Spinal cord (tissue), 10 donors: ENCODE measurements at places on chromosomes 3 and 15.
A peak's percentile ranks its signal among the peaks of the same experiment; 100 is the strongest.

DNA sequence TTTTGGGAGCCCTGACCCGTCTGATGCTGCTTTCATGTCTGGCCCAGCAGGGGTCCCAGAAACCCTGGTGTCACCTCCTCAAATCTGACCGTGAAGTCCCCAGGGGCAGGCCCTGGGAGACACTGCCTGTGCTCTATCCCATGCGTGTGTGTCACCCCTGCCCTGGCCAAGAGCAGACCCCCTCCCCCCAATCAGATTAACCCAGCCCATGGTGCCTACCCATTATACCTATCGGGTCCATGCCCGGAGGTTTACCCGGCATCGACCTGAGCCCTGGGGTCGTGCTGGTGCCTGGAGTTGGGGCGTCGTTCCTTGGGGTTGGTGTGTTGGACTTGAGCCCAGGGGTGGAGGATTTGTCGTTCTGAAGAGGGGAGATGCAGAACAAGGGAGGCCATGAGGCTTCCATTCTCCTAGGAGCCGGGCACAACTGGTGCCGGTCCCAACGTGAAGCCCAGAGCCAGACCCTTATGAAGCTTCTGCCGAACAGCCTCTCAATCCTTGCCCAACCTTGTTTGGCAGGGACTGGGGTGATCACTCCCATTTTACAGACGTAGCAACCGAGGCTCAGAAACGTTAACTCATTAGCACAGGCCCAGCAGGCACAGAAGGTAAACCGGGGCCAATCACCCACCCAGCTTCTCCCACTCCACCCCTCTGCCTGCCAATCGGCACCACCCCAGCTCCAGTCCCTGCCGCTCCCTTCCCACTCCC lies 39.6 kb downstream of the TLE3 start:
- no peak overlapping the region for H3K4me3 ChIP-seq
- DNase-seq = no peak
- H3K27me3 ChIP-seq = no peaks in the 10 kb centered on the region
- H3K27ac ChIP-seq = no peak overlapping the region

DNA sequence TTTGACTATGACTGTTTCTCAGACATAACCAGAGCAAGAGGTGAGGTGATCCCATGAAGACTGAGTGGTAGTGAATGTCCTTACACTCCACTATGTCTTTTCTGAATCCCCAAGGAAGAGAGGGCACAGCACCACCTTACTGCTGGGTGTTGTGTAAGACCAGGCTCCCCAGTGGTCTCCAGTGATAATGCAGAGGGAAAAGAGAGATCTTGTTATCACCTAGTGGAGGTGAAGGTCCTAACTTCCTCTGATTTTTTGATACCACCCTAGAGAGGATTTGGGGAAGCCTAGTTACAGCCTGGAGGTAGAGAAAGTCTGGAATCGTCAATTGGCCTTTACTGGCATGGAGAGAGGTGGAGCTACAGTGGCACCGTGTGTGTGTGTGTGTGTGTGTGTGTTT lies 288.0 kb upstream of the BCHE start:
- H3K27ac ChIP-seq = no peak overlapping the region
- H3K4me3 ChIP-seq = no peak overlapping the region
- H3K4me1 ChIP-seq = no peaks in the 10 kb centered on the region
- no peaks in the 10 kb centered on the region for H3K27me3 ChIP-seq
- no peak for DNase-seq

GRCh38 chr3:194906229-194906629 lies 220.5 kb downstream of the FAM43A start:
- no peak overlapping the region for H3K4me3 ChIP-seq
- no peaks in the 10 kb centered on the region for H3K4me1 ChIP-seq
- no peaks in the 10 kb centered on the region for H3K36me3 ChIP-seq
- H3K27ac ChIP-seq = no peak overlapping the region
- no peak for DNase-seq
- no peaks in the 10 kb centered on the region for H3K27me3 ChIP-seq

- H3K4me3 ChIP-seq = no peak overlapping the region
- DNase-seq = no peak
- H3K27me3 ChIP-seq = no peaks in the 10 kb centered on the region
Observed at GRCh38 chr3:48945432-48945831, 26.8 kb downstream of the ARIH2 start.

DNA sequence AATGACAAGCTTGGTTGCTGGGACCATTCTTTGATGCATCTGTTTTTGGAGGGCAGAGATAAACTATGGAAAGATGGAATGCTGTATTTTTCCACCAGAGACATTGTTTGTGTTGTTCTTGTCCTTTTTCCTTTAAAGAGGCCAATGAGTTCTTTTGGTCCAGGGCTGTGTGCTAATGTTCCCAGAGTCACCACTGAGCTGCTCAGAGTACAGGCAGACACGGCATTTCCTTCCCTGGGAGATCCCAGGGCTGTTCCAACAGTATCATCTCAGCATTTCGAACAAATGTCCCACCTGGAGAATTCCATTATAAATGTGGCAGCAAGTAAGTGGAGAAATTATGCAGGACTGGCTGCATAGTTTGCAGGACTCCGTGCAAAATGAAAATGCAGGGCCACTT lies 190.6 kb downstream of the IL20RB start:
- H3K4me3 ChIP-seq = no peak overlapping the region
- no peaks in the 10 kb centered on the region for H3K4me1 ChIP-seq
- no peak for DNase-seq
- H3K27ac ChIP-seq = no peak overlapping the region

DNA sequence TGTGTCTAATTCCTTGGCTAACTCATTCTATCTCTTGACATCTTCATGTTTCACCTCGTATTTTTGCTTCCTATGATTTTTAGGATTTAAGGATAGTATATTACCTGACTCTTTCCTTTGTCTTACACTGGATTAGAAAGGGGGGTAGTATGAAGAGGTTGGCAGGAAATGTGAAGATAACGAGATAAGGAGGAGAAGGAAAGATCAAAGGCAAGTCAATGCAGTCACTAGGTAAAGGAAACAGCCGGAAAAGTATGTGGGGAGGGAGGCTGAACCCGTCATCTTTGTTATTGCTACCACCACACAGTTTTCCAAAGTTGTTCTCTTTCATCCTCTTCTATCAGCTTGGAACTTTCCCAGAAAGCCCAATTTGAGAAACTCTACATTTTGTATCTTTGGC lies 90.6 kb downstream of the SLC9A9 start:
- H3K4me1 ChIP-seq = no peaks in the 10 kb centered on the region
- no peak for DNase-seq

DNA sequence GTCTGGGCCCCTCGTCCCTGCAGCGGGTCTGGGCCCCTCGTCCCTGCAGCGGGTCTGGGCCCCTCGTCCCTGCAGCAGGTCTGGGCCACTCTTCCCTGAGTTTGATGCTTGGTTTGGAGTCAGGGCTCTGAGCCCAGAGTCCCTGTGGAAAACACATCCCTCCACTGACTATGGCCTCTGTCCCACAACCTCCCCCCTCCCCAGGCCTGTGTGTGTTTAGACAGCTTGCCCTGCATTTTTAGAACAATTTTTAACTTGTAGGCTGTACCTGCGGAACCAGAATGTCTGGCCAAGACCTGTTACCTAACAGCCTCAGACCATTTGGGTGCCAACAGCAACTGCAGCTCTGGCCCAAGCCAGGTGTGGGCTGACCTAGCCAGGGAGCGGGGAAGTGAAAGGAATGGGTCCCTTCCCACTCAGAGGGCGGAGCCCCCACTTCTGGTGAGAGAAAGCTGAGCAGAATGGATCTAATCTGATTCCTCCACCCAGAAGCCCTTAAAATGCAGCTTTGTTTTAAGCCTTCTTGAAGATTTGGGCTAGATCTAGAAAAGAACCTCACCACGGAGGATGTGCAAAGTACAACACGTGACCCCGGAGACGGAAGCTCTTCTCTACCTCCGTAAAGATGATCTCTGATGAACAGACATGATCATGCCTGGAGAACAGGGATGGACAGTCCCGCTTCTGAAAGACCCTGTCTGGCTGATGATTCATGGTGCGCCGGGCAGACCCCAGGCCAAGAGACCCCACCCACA lies 60.5 kb upstream of the TFRC start:
- H3K4me1 ChIP-seq = peaks cover 6% of the 10 kb centered on the region
- H3K4me3 ChIP-seq = no peak overlapping the region
- no peaks in the 10 kb centered on the region for H3K36me3 ChIP-seq
- no peak overlapping the region for H3K27ac ChIP-seq
- H3K27me3 ChIP-seq = no peaks in the 10 kb centered on the region

DNA sequence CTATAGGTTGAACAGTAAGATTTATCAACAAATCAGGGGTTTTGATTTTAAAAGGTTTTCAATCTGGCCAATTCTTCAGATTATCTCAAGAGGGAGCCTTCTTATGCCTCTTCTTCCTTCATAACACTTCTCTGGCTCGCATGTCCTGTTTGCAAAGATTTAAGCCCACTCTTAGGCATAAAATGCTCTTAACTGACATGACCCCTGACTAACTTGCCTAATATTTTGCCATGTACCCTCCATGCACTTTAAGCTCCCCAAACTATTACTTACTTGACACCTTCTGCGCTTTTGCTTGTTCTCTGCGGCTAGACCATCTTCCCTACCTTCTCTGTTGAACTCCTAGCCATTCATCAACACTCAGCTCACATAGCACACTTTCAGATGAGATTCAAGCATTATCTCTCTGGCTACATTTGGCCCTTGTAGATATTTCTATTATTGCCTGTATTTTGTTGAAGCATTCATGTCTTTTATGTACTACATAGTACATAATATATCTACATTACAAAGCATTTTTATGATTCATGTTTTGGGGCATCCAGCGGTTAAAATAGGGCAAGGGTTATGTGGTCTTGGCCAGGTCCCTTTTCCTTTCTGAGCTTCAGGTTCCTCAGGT lies 1.0 kb upstream of the ARIH1 start:
- no peaks in the 10 kb centered on the region for H3K27me3 ChIP-seq
- H3K27ac ChIP-seq = peak overlapping the region; percentile 100
- peak overlapping the region; percentile 86 for H3K4me3 ChIP-seq
- H3K4me1 ChIP-seq = peaks cover 16% of the 10 kb centered on the region
- H3K36me3 ChIP-seq = peaks cover 9% of the 10 kb centered on the region
- DNase-seq = peak; percentile 47

DNA sequence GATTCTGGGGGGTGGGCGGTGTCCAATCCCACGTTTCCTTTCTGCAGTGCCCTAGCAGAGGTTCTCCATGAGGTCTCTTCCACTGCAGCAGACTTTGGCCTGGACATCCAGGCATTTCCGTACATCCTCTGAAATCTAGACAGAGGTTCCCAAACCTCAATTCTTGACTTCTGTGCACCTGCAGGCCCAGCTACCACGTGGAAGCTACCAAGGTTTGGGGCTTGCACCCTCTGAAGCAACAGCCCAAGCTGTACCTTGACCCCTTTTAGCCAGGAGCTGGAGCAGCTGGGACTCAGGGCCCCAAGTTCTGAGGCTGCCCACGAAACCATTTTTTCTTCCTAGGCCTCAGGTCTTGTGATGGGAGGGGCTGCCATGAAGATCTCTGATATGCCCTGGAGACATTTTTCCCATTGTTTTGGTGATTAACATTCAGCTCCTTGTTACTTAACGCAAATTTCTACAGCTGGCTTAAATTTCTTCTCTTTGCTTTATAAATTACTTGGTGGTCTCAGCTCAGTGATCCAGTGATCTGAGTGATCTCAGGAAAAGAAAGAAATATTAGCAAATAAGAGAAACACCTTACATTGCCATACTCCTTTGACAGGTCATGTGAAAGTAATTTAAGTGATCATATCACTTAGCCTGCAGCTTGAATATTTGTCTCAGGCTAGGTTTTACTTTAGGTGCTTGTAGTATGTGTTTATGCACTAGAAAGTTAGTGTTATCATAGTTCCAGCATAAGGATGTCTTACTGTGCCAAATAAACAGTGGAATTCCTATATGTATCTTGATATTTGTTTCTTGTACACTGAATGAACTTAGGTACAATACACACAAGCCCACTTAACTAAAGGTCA lies 3.0 kb downstream of the SNAP23 start:
- DNase-seq = no peak
- no peak overlapping the region for H3K27ac ChIP-seq
- H3K36me3 ChIP-seq = peaks cover 4% of the 10 kb centered on the region
- H3K4me3 ChIP-seq = no peak overlapping the region
- H3K4me1 ChIP-seq = peaks cover 4% of the 10 kb centered on the region

DNA sequence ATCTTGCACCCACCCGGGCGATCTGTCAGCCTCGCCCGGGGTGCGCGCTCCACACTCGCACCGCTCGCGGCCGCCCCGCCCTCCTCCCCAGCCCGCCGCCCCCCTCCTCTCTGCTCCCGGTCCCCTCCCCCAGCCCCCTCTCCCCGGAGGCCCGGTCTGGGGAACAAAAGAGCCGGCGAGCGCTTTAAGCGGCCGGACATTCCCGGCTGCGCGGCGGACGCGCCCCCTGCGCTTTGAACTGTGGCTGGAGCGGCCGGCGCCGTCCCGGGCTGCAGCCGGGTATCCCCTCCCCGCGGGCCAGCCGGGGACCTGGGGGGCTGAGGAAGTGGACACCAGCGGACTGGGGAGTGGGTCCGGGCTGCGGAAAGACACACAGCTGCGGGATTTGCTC lies at the start of gene IGDCC3:
Gene IGDCC3, minus strand, starts transcription at position 27 of the 391 bp plus-strand sequence. CDS start 214 bp downstream, outside the sequence.
- peaks cover 17% of the 10 kb centered on the region for H3K36me3 ChIP-seq
- H3K4me3 ChIP-seq = peak within 1 kb of the TSS; percentile 84

- no peak for DNase-seq
- H3K27ac ChIP-seq = no peak overlapping the region
- no peaks in the 10 kb centered on the region for H3K36me3 ChIP-seq
- no peaks in the 10 kb centered on the region for H3K4me1 ChIP-seq
- H3K4me3 ChIP-seq = no peak overlapping the region
- H3K27me3 ChIP-seq = no peaks in the 10 kb centered on the region
Observed at GRCh38 chr15:72112116-72112515, 5.8 kb downstream of the MYO9A start.

GRCh38 chr3:149180057-149180573 lies 41.5 kb downstream of the CP start:
- no peak overlapping the region for H3K27ac ChIP-seq
- no peaks in the 10 kb centered on the region for H3K4me1 ChIP-seq
- no peaks in the 10 kb centered on the region for H3K27me3 ChIP-seq
- peak; percentile 38 for DNase-seq

DNA sequence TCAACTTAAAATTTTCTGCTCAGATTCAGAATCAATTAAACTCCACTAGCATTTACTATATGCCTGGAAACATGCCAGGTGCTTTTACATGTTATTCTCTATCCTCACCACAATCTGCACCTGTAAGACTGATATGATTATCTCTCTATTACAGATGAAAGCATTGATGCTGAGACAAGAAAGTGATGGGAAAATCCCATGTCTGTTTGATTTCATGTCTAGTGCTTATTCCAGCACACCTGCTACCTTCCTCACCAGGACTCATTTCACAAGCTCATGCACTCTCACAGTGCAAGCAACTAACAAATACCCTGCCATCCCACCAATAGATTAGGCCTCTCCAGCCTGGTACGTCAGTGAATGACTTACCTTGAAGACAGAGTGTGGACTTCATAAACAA lies 25.0 kb upstream of the BCL6 start:
- DNase-seq = no peak
- no peak overlapping the region for H3K4me3 ChIP-seq
- H3K27me3 ChIP-seq = no peaks in the 10 kb centered on the region
- no peak overlapping the region for H3K27ac ChIP-seq
- H3K36me3 ChIP-seq = no peaks in the 10 kb centered on the region
- H3K4me1 ChIP-seq = no peaks in the 10 kb centered on the region
